ENCODE measurements at places on chromosomes 11 and 22.

DNA sequence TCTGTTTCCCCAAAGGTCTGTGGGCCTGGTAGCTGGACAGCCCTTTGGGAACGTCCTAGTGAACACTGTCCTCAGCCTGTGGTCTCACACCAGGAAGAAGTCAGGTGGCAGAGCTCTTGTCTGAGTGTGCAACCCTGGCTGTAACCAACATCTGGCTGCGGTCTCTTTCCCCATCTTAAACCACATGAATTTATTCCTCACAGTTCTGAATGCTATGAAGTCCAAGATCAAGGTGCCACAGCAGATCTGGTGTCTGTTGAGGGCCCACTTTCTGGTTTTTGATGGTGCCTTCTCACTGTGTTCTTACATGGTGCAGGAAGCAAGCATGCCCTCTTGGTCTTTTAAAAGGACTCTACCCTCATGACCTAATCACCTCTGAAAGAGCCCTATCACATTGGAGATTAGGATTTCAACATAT lies 2.7 kb downstream of the UPB1 start:
- DNase-seq: no peak

DNA sequence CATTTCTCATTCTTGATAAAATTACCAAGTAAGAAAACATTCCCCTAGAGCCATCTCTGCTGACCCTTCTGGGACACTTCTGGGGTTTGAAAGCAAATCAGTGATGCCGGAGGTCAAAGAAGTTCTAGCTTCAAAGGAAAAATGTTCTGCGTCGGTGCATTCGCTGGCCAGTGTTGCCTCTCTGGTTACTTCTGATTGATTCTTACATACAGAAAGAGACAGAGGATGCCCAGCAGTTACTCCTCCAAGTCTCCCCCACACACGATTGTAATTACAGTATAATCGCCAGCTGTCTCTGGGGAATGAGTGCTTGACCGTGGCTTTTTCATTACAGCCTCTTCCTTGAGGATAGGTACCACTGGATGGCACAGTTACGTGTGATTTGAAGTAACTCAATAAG lies 150.9 kb downstream of the SNX19 start:
- DNase-seq: no peak

DNA sequence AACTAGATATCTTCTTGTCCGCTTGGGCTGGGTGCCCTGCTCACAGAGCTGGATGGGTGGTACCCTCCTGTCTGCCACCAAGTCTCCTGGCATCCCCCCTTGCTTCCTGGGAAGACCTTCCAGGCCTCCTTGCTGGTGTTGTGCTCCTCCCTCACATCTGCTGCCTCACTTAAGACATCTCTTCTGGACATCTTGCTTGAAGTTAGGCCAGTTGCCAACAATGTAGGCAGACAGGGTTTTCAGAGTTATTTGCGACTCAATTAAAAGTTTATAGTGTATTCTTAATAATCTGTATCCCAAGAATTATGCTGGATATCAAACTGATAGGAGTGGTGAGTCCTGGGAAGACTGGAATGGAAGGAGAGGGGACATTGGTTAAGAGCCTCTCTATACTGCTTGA lies 64.0 kb upstream of the TNRC6B start:
- no peak for DNase-seq

DNA sequence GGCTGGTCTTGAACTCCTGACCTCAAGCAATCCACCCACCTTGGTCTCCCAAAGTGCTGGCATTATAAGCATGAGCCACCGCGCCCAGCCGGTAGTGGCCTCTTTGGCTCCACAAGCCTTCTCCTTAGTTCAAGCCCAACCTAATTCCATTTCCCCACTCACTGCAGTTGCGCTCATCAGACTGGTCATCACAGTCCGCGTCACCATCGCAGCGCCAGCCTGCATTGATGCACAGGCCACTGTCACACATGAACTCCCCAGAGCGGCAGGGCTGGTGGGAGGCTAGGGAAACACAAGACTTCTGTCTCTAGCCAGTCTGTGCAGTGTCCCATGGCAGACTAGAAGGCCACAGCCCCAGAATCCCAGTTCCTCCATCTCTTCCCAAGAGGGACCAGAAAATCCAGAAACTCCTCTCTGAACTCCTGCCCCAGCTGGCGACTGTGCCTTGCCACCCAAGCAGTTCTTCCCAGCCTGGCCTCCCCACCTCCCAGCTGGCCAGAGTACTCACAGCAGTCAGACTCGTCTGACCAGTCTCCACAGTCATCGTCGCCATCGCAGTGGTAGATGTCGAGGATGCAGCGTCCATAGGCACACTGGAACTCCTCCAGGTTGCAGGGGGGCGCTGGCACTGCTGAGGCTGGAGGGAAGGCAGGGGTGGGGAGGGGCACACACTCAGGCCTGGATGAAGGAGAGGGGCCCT lies 19.8 kb downstream of the LRP4 start:
- DNase-seq: no peak

DNA sequence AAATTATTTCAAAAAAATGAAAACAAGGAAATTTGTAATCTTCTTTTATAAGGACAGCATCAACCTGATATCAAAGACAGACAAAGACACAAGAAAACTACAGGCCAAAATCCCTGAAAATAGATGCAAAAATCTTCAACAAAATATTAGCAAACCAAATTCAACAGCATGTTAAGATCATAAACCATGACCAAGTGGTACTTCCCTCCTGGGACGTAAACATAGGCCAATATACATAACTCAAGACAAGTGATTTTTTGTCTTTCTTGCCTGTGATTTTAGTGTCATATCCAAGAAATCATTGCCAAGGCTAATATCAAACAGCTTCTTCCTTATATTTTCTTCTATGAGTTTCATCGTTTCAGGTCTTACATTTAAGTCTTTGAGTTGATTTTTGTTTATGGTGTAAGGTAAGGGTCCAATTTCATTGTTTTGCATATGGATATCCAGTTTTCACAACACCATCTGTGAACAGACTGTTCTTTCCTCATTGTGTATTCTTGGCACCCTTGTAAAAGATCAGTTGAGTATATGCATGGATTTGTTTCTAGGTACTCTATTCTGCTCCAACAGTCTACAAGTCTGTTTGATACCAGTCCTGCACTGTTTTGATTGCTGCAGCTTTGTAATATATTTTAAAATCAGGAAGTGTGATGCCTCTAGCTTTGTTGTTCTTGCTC lies 50.0 kb downstream of the SBF2 start:
- DNase-seq: no peak

GRCh38 chr11:75938543-75938942 lies 123.5 kb downstream of the UVRAG start:
- no peak for DNase-seq

DNA sequence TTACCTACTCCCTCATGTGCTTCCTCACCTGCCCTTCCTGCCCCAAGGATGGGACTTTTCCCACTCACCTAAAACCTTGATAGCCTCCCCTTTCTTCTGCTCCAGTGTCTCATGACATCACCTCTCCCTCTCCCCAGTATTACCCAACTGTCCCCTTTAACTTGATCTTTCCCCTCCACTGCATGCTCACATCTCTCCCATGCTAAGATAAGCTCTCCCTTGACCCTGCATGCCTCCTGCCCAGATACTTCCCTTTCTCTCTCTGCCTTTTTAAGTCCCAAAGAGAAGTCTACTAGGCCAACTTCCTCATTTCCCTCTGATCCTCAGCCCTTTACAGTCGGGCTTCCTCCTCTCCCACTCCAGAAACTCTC lies 14.8 kb downstream of the CD3E start:
- DNase-seq: no peak

DNA sequence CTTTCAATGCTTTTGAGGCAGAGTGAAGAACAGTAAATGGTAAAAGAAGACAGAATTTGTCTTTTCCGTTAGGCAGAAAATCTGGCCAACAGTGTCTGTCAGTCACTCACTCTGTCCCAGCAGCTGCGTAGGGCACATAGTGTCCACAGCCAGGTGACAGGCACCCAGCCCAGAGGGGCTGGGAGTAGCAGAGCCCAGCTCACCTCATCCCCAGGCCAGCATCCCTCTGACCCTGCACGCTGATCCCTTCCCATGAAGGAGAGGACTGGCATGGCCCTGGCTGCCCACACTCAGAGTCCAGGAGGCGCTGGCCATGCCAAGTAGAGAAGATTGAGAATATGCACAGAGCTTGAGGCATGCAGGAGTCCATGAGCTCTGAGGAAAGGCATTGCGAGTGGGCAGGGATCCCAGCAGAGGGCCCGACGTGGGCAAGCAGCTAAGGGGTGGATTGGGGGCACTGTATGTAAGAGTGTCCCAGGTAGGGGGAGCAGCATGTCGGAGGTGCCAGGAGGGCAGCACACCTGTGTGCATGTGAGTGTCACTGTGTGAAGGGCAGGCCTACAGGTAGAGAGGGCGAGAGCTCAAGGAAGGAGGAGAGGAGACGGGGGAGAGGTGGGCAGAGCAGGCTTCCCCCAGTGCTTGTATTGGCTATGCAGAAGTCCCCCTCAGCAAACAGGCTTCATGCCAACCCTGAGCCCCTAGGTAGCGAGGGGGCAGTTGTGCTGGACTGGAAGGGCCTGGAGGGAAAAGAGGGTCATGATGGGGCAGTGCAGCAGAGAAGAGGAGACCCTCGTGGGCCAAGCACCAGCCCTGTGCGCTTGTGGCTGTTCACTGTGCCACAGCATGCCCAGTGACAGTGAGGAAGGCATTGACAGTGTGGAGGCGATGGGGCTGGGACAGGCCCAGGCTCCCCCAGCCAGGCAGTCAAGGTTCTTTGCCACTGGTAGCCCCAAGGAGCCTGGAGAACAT lies 133.8 kb downstream of the OSBP2 start:
- no peak for DNase-seq

DNA sequence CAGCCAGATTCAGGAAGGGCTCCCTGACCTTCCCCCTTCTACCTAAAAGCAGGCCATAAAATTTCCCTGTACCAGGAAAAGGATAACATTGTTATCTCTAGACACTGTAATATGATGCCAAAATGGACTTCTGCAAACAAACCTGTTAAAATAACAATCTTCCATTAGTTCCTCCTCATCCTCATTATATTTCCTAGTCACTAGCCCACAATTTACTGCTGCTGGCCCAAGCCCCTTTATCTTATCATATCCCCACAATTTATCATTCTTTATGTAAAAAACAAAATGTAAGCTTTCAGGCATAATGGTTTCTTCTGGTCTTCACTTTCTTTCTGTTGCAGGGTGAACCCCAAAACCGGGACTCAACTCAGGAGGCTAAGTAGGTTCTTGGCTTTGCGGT lies 1132.1 kb upstream of the CNTN5 start:
- DNase-seq: no peak

GRCh38 chr11:129598378-129598777 lies 217.3 kb upstream of the TMEM45B start:
- DNase-seq: no peak

GRCh38 chr11:118921929-118922744 lies 3.6 kb downstream of the BCL9L start:
- no peak for DNase-seq

DNA sequence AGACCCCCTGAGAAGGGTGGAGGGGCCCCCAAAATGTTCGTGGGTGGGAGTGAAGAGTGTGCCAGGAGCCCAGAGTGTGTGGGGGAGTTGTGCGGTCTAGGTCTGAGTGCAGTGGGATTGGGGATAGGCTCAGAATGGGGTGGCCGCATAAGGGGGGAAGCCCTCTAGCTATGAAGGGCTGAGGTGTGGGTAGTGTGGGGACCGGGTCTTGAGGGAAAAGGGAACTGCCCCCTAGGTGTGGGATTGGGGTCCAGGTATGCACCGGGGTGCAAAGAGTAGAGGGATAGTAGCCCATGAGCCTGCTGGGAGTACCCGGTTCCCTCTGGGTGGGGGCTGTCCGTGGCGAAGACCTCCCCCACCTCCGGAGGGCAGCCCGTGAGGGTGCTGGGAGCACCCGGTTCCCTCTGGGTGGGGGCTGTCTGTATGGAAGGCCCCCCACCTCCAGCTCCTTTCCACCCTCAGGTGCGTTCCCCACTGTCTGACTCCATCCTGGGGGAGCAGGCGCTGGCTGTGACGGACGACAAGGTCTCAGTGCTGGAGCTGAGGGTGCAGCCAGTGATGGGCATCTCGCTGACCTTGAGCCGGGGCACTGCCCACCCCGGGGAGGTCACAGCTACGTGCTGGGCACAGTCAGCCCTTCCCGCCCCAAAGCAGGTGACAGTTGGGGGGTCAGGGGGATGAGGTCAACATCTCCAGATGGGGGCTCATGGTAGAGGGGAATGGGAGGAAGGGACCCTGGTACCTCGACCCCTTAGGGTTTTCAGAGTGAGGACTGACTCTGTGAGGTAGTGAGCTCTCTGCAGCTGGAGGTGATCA lies 10.7 kb downstream of the TMEM132A start:
- DNase-seq: no peak

DNA sequence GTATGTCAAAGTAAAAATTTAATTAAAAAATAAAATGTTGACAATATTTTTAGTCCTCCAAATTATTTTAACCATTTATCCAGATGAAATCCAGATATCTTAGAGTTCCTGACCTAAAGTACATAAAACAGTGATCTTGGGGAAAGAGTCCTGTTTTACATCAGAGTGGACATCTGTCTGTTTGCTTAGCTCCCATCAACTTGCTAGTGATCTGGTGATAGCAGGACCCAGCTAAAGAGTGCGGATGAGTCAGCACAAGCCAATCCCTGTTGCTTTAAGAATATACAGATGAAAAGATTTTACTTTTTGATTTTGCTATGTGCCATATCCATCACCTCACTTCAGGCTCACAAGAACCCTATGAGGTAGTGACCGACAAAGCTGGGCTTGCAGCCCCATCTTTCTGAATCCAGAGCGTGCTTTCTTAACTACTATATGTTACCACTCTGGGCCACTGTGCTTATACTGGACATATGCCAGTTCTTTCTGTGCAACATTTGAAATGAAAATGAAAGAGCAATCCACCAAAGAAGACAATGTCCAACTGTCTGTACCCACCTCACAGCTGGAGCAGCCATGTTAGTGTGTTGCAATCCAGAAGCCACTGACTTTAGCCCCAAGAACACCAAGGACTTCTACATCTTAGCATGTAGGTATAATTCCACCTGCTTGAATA lies 167.6 kb upstream of the SESN3 start:
- DNase-seq: no peak

DNA sequence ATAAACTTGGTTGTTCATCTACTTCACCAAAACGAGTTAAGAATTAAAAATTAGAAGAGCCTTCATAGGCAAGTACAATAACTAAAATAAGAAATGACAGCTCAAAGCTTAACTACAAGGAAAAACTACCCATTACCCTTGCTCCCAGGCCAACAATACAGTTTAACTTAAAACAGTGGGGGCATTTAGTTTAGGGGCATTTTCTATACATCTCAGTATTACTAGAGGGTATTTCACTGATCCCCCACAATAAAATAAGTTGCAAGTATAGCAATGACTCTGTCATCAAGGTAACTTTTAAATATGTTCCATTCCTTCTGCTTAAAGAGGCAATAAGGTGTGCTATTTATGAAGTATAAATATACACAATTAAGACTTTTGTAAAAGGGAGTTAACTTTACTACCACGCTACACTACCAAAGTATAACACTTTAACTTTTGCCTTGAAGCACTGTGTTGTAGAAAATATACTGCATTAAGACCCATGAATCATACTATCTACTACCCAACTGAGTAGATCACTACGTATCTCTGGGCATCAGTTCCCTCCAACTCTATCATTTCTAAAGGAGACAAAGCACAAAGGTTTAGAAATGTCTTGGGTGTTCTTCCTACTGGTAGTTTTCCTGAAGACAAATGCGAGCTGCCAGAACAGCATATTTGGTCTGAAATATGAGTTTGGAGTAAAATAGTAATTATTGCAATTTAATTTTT lies 29.8 kb downstream of the CHORDC1 start:
- DNase-seq: no peak

Data from stimulated activated CD4-positive, alpha-beta T cell treated with anti-CD3 and anti-CD28 coated beads, Interleukin-15, amount 100 ng/mL, for 48 hours (primary cell).